ENCODE measurements at places on chromosomes 16 and 17.

DNA sequence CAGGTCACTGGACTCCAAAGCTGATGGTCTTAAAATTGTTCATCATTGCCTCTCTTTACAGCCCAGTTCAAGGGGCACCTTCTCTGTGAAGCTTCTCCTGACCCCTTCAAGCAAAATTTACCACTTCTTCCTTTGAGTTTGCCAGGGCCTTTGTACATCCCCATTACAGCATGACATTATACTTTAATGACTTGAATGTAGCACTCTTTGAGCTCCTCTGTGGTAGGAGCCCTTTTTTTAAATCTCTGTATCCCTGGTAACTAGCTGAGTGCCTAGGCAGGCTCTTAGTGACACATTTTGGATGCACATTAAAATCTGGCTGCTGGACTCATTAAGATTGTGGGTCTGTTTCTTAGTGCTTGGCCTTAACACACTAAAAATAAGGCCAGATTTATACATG lies 412.1 kb downstream of the CA10 start:
- DNase-seq, result no peak

GRCh38 chr16:424033-424622 lies 1.3 kb upstream of the RAB11FIP3 start:
- DNase-seq, result no peak

GRCh38 chr17:6196355-6196754 lies 126.2 kb downstream of the WSCD1 start:
- no peak for DNase-seq

GRCh38 chr16:24858219-24859041 lies 12.7 kb downstream of the SLC5A11 start:
- DNase-seq, result no peak

DNA sequence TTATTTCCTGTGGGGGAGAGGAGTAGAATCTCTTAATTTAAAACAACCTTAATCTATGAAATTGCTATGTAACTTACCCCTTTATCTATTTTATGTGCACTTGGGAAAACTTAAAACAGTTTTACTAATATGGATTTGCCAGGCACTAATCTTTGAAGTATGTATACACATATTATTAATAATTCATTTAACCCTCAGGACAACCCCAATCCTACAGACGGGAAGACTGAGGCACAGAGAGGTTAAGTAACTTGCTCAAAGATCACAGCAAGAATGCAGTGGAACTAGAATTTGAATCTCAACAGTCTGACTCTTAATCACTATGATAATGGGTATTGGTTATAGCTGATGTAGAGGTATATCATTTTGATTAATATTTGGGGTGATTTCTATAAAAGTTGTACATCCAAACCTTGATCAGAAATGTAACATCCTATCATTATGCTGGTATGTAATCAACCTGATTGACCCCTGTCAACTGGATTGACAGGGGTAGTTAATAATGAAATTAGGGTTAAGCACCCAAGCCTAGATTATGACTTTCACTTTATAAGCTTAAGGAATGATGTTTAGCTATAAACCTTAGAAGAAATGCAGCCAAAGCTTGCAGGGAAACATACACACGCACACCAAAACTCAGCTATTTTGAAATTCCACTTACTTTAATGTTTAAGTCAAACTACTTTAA lies 1.6 kb downstream of the MYO1D start:
- no peak for DNase-seq

- DNase-seq, result no peak
These were observed 4.6 kb downstream of the SLC12A4 start for GRCh38 chr16:67963662-67964321.

DNA sequence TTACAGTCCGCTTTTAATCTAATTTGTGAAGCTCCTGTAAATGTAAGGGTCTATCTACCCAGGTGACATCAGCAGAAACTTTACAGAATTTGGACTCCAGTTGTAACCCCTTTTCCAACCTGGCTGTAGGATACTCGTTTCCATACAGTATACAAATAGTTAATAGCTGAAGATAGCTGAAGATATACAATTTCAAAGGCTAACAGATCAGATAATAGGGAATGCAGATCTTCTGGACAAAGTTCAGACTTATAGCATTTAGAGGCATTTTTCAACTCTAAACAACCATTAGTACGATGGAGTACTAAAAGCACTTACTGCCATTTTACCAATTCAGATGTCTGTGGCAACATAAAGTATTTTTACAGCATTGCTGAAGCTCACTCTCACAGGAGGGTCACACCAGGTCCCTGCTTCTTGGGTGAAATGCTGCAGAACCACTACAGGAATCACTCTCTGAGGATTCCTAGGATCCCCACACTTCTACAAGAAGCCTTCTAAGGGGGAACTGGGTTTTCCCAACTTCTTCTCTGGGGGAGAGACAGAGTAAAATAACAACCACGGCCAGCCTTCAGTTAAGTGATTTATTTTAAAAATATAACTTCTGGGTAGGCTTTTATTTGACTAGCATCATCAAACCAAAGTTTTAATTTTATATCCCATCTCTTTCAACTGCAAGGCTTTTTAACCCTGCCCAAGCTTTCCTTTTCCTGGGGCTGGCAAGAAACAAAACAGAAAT lies 2.9 kb downstream of the VEZF1 start:
- no peak for DNase-seq

GRCh38 chr16:23902748-23903414 lies 67.1 kb downstream of the PRKCB start:
- no peak for DNase-seq

DNA sequence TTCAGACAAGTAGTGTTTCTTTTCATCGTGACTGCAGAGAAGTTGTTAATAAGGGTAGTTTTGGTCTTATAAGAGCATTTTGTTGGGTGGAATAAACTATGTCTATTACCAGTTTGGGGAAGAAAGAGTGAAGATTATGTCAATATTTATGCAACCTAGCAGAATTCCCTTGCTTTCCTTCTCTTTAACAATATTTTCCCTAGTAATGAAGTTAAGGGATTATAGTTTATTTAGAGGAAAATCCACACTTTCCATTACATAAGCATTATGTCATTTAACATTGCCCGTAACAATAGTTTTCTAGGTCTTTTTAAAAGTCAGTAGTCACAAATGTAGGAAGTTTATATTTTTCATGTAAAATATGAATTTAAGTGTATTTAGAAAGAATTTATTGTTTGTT lies 2.5 kb upstream of the MAF start:
- no peak for DNase-seq

DNA sequence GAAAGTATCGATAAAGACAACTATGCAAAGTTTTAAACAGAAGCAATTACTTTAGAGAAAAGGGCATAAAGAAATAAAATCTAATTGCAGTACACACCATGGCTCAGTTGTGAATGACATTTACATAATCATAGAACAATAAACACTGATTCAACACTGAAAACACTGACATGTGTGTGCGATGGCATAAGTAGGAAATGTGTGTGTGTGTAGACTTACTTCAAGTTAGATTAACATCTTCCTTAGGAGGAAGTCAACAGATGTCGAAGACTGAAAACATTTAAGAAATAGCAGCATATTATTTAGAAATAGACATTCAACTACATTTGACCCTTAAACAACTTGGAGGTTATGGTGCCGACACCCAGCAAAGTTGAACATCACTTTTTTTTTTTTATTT lies 172.4 kb downstream of the STX8 start:
- DNase-seq, result no peak

DNA sequence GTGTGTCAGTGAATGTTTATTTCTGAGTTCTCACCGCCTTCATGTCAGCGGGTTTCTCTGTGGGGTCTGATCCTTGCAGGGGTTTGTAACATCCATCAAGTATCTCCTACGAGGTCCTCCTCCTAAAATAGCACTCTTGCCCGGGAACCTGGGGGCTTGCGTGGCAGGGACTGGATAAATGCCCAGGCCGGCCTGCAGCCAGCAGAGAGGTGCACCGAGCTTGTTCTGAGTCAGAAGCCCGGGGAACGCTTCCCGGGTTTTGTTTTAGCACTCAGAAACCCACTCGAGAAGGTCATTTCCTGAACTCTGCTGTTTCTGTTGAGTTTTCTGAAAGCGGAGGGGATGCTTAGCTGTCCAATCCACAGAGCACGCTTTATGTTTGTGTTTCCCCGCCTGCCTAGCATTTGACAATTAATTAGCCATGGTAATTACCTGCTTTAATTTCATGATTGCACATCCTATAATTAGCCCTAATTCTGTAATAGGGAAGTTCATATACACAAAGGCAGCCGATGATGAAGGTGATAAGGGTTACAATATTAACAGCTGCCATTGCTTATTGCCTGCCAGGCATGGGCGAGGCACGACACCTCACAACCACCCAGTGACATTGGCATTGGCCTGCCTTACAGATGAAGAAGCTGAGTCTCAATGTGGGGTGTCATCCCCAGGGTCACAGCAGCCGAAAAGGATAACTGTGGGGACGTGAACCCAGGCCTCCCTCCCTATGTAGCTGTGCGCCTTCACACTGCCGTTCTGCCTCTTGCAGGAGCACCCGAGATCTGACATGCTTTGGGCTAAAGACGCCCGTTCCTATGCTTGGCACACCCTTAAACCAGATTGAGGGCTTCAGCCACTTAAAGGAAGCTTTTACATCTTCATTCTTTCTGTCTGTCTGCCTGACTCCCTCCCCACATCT lies 333.1 kb downstream of the CPPED1 start:
- DNase-seq, result no peak

- DNase-seq, result no peak
These were observed 121.9 kb downstream of the USP31 start for GRCh38 chr16:23027386-23027785.

- DNase-seq, result no peak
These were observed 56.1 kb downstream of the IRF8 start for GRCh38 chr16:85954927-85955519.

GRCh38 chr16:10485159-10485558 lies 95.2 kb downstream of the EMP2 start:
- DNase-seq, result no peak

DNA sequence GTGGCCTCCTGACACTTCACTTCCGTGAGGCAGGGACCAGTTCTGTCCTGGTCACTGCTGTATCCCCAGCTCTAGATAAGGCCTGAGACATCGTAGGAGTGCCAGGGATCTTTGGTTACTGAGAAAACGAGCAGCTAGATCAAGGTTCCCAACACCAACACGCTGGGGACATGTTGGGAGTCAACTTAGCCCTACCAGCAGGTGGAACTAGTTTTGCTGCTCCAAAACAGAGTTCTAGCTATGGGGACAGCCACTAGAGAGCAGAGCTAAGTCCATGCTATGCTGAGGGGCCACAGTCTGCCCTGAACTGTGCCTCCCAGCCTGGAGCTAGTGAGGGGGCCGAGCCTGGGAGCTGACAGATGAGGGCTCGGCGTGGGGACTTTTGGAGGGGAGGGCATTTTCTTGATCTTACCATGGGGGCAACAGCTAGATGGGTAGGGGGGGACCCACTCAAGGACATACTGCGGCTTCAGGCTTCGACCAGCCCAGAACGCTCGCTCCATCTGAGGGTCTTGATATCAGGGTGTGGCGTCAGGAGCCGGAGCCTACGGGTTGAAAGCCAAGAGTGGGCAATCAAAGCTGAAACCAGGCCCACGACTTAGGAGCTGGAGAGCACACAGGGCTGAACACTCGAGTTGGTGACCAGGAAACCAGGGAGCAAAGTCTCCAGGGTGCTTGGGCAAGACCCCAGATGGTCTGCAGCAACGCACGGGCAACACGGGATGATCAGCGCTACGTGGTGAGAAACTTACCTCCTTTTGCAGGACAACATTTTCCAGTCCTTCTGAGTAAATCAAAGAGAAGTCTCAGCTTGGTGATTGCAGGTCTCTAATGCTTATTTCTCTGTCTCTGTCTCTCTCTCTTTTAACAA lies 13.4 kb downstream of the SNX20 start:
- no peak for DNase-seq

DNA sequence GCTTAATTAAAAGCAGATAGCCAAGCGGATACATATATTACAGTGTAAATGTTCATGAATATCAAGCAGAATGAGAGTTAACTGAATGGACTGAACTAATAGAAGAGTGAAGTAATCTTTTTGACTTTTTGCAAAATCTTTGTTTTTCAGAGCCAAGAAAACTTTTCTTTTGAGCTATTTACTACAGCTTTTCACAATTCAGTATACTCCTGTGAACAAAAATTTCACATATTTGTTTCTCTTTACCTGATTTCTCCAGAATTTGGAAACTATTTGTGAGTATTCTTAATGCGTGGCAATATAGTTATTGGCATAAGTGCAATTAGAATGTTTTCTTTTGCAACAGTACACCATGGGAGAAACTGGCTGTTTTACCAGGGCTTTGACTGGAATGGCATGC lies 9.1 kb upstream of the DUXB start:
- DNase-seq, result no peak

DNA sequence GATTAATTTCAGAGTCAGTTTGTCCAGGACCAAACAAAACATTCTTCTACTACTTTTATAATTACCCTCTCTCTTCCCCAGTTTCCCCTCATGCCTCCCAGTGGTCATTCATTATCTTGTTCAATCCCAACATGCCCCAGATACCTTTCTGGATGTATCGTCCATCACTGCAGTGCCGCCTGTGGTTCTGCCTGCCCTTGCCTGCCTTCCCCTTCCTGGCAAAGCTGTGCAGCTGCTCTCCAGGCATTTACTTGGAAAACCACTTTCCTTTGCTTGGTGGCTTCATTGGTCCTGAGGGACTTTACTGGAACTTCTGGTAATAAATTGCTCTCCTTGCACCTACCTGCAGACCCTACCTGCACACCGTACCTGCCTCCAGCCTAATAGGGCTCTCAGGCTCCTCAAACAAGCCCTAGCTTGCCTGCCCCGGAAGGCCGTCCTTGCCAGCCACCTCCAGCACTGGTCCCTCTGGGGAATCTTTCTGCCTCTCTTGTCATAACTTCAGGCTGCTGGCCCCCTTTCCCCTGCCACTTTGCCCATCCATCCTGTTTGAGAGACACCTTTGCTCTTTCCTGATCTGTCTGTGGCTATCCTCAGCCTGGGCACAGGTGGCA lies 19.5 kb upstream of the MSI2 start:
- DNase-seq, result no peak

DNA sequence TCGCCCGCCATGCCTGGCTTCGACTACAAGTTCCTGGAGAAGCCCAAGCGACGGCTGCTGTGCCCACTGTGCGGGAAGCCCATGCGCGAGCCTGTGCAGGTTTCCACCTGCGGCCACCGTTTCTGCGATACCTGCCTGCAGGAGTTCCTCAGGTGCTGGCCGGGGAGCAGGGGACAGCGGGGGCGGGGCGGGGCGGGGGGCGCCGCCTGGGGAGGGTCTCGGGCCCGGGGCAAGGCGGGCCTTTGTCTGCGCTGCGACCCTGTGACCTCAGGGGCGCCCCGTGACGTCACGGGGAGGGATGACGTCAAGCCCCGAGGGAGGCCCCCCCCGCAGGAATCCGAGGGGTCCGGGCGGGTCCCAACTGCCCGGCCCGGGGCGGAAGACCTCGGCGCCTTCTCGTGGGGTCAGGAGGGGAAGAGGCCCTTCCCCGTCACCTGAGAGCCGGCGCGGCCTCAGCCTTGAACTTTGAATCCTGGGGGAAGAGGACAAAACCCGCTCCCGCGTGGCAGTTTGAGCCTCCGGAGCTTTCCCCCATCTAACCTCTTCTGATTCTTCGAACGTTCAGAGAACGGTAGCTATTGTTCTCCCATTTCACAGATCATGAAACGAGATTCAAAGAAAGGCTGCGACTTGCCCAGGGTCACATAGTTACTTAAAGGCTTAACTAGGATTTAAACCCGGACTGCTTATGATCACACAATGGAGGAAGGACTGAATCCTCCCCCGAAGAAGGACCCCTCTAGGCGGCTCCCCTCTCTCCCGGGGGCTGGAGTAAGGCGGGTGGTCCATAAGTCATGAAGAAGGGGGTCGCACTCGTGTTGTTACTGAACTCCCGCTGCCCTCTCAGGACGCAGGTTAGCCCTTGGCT lies 527 bp downstream of the TRAF4 start:
- peak; percentile 69 for DNase-seq

Data from activated CD4-positive, alpha-beta T cell treated with anti-CD3 and anti-CD28 coated beads for 4 hours (primary cell).